ENCODE measurements at places on chromosomes 1 and 21. TPM values are rescaled to one million over a fixed set of nuclear protein-coding genes. Genes with fewer than 3 reads are reported as not detected.

- no peak for DNase-seq
Measured at GRCh38 chr1:152926091-152926490, 17.7 kb downstream of the IVL start.

DNA sequence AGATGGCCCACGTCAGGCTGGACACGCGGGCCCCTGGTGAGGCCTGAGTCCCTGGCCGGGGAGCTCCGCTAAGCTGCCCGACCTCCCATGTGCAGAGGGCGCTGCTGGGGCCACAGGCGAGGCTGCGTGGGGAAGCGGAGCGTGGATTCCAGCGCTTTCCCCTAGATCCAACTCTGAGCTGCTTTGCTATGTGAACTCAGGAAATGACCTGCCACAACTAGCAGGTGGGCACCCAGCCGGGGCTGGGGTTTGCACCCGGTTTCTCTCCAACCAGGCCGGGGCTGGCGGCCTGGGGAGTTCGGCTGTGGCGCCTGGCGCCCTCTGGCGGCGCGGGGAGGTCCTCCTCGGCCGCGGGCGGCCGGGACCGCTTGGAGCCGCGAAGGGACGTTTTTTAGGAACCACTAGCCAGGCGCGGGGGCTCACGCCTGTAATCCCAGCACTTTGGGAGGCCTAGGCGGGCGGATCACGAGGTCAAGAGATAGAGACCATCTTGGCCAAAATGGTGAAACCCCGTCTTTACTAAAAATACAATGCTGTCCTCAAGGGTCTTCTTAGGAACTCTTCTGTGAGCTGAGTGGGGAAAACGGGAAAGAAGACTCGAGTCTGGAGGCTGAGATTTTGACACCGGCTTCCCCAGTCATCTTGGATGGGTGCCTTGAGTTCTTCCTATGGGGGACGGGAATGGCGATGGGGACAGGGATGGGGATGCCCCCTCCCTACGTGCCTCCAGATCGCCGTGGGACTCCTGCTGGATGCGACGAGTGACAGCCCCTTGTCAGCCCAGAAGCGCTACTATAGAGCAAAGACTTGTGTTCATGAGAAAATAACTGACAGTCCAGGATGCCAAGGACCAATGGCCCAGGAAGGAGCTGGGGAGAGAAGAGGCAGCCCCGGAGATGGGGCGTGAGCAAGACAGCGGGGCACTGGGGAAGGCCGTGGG lies 12.6 kb downstream of the PYCR2 start:
- DNase-seq = peak; percentile 71

- DNase-seq = no peak
Measured at GRCh38 chr1:13570924-13571323, 12.7 kb upstream of the PDPN start.

GRCh38 chr1:183953031-183953430 lies 84.5 kb downstream of the COLGALT2 start:
- no peak for DNase-seq

Gene GPR153
- 37.0 TPM for polyA plus RNA-seq

Gene GPR25
- not detected for polyA plus RNA-seq

Gene ZNF669
- 11.3 TPM for polyA plus RNA-seq
